Hepatocyte (in vitro differentiated cells): ENCODE measurements at places on chromosomes 4 and X. TPM values are rescaled to one million over a fixed set of nuclear protein-coding genes. Genes with fewer than 3 reads are reported as not detected.

DNA sequence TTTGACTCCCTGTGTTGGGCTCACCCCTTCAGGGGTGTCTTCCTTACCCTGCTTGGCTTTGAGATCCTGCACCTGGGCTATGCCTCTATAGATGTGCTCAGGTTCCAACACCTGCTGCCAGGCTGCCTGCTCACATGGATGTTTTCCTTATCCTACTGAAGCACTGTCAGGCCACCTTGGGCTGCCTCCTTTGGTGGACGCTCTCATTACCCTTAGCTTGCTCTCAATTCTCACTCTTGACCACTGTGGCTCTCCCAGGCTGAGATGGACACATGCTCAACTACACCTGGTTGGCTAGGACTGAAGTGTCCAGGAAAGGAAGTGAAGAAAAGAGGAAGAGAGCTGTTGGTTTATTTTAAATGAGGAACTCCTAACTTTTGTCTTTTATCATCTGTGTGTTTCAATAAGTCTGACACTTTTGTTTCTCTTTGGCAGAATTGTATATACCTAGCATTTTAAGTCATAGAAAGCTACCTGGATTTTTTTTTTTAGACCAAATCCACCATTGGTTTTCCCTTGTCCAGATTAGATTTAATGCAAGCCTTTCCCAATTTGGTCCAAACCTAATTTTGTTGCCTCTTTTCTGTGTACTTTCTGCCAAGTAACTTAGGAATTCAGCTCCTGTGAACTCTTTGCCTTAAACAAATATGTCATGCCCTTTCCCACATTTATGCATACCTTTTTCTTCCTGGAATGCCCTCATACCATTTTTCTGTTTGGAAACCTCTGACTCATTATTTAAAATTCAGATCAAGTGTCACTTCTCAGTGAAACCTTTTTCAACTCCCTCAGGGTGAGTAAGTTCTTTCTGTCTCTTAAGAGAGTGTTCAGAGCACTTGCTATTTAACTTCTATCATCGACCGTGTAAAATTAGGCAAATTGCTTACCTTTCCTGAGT, 175.8 kb downstream of the GC start:
- DNase-seq: peak; percentile 12

Gene GABRG1
- total RNA-seq: not detected in 2 replicates

- no peak for DNase-seq
These were observed 23.7 kb downstream of the RP2 start for GRCh38 chrX:46860557-46860956.

Gene UGT2B7
- 114 and 125 TPM in 2 replicates for total RNA-seq

DNA sequence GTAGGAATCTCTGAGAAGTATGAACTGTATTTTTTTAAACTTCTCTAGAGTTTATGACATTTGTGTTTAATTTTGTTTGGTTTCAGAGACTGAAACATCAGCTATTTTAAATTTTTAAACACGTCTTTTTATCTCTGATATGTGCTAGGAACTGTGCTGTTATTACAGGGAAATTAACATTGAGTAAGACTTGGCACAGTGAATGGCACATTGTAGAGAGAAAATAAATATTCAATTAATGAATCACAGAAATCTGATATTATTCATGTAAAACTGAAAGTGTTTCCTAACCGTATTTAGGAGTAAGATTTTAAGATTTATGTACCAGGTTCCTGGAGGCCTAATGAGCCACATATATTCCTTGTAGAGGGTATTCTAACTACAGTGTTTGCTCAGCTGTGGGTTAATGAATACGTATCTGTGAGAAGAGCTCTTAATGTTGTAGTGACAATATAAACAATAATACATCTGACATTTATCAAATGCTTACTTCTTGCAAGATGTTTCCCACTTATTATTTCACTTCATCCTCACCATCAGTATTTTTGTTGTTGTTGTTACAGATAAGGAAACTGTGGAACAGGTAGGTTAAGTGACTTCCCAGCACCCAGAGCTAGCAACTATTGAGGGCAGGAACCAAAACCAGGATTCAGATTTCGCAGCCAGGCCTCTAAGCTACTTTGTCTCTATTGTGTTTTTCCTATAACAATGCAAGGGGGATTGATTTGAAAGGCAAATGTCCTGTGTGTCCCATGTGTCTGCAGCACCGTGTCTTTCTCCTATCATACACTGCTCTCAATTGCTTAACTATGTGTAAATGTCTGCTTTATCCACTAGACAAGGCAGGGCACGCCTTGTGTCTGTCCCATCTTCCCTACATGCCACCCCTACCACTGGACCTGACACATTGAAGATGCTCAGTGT, 121.1 kb upstream of the FAM9C start:
- no peak for DNase-seq

- DNase-seq: no peak
These were observed 53.6 kb downstream of the PABPC4L start for GRCh38 chr4:134147941-134148340.

DNA sequence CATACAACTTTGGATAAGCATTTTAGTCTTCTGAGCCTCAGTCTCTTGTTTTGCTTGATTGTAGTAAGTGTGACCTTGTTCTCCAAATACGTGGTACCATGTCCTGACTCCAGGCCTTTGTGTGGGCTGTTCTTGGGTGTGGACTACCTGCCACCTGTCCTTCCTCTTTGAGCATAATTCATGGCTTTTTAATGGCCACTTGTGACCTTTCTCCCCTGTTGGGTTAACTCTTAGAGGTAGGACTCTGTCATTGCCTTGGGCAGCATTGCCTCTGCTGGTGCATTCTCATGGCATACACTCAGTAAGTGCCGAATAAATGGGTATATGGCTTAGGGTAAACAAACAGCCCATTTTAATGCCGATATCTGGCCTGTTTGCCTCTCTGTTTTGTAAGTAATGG, 3.0 kb downstream of the NSD2 start:
- no peak for DNase-seq

DNA sequence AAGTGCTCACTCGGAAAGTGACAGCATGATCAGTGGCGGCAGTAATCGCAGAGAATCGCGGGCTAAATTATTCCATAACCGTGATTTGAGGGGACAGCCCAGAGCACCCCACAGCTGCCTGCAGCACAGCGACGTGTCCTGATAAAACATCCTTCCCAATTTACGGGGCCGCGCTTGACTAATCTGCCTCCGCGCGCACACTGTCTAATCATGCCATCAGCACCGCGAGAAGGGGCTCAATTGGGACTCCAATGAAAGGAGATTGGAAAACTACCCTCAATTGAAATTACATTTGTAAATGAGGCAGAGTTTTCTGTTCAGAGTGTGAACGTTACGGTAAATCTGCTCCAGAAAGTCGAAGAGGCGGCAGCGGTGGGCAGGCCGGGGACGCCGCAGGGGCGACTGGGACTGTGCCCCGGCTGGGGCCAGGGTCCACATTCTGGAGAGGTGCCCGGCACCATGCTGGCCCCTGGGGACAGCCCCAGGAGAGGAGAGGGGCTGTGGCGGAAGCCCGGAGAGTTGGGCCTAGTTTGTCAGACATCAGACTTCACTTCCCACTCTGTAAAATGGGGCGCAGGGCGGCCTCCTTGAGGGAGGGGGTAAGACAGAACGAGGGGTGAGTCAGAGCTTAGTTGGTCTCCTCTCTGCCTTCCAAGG, 107.7 kb downstream of the FAM53A start:
- no peak for DNase-seq

Gene ATP1B4
- not detected in 2 replicates for total RNA-seq

Gene FBXO8
- total RNA-seq: 35.7 and 43.4 TPM in 2 replicates

DNA sequence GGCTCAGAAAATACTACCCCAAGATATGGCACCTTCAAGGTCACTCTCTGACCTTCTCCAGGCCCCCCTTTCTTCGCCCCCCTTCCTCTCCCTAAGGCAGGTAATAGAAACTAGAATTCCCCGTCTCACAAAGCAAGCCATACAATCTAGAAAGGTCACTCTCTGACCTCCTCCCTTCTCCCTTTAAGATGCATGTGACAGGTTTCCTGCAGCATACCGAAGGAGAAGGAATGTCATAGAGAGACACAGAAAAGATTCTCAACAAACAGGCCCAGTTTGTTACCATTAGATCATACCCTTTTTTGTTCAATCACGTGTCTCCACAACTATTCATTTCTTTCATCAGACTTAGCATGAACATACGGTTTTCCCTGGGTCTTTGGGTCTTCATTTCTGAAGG, 51.2 kb upstream of the RBMXL3 start:
- DNase-seq: no peak

Gene TACR3
- 0.27 and 0.32 TPM in 2 replicates for total RNA-seq

Gene AR
- total RNA-seq: 4.5 and 5.4 TPM in 2 replicates

Gene KIAA1210
- 0.03 and 0.40 TPM in 2 replicates for total RNA-seq

DNA sequence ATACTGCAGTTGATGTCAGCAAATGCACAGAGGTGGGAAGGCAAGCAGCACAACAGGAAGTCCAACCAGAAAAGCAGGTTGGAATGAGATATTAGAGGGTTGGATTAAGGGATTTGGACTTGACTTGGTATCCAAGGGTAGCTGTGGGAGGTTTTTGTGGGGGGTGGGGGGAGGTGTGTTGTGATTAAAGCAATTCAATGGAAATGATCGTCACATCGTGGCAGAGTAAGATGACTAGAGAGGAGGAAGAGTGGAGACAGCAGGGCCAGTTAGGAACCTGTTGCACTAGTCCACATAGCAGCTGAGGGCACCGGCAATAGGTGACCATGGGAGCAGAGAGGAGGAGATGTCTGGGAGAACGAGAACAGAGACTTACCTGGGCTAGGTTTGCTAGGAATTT, 2.4 kb downstream of the SLC25A43 start:
- DNase-seq: no peak

Gene HSFX4
- total RNA-seq: not detected in 2 replicates

DNA sequence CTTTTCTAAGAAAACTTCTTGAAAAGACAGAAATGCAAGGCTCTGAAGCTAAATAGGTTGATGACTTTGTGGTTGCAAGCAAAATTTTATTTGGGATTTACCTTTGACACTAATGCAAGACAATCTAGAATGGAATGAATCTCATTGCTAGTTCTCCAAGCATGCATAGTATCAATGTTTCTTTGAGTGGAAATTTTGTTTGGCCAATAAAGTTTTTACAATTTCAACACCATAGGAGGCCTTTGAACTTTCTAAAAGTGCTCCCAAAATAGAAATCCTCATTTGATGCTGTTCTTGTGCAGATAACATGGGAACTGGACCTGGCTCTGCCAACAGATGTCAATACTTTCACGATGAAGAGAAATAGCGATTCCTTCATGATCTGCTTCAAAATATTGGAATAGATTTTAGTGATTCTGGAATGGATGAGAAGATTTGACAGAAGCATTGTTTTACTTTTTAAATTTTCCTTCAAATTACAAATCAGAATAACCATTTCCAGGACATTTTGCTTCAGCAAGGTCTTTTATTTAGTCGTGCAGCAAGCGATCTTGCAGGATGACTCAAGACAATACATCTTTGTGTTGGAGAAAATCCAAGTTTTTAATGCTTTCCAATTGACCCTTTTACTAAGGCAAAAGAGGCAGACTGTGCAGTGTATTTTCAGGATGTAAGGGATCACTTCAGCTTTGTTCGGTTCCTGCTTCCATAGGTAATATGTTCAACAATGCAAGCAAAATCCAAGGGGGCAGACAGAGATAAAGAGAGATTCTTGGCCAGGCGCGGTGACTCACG, 51.7 kb upstream of the OTUD4 start:
- DNase-seq: no peak

DNA sequence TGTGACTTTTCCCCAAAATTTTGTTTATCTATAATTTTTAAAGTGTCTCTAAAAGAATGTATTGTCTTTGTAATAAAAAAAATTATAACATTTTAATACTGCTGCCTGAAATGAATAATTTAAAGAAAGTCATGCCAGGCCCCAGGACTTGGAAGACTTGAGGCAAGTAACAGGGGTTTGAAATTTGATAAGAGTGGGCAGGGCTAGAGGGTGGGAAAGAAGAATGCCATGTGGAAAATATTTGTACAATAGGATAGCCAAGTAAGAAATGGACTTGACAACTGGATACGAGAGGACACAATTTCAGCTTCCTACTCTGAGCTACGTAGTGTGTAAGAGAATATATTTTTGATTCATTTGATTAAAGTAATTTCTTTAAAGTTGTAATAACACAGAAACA, 36.9 kb upstream of the ANKRD50 start:
- no peak for DNase-seq

GRCh38 chr4:169412046-169412445, 141.3 kb upstream of the SH3RF1 start:
- no peak for DNase-seq

DNA sequence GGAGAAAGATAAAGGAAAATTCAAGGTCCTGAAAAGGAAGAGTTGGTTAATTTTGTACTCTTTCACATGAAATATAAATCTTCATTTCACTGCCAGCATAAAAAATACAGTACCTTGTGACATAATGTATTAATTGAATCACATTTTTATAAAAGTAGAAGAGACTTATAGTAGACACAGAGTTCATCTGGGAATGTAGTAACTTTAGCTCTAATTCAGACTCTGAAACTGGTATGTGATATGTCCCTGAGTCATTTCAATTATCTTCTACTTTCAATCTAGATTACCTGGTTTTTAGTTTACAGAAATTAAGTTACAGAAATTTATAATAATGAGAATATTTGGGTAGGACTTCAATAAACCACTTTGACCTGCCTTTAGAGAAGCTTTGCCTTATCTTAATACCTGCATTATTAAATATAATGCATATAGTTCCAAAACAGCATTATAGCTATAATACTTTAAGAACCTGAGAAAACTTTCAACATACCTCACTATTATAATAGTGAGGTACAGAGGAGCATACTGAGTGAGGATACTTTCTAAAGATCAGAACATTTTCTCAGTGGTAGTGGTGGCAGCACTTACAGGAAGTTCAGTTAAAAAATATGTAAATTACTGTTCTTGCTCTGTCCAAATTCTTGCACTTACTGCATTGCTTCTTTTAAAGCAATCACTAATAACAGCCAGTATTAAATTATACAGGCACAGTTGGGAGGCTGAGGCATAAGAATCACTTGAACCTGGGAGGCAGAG, 11.2 kb downstream of the NEK1 start:
- DNase-seq: no peak

- no peak for DNase-seq
These were observed 279.7 kb upstream of the SLC7A11 start for GRCh38 chr4:138521809-138522208.

DNA sequence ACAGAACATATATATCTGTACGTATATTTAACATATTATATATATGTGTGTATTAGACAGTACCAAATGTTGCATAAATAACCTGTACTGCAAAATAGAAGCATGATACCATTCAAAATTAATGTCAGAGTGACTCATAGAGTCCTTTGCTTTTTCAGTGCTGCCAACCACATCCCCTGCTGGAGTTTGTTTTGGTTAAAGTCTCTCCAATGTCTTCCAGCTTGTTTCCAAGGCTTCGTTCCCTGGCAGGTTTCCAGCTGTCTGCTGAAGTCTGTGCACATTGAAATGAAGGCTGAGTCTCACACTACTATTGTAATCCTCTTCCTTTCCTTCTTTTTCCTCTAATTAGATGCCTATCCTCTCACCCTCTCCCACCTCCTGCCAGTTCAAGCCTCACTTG, 14.9 kb downstream of the NRK start:
- peak; percentile 49 for DNase-seq

Gene PARM1
- 154 and 158 TPM in 2 replicates for total RNA-seq

- no peak for DNase-seq
These were observed 125.3 kb downstream of the UBE2K start for GRCh38 chr4:39823191-39823590.

GRCh38 chr4:79199743-79200142, 126.1 kb downstream of the NAA11 start:
- DNase-seq: no peak
